Motor neuron (in vitro differentiated cells): ENCODE measurements at places on chromosomes 12 and 14.

GRCh38 chr14:72501439-72501838, 392.5 kb downstream of the DPF3 start:
- ATAC-seq: no peak

GRCh38 chr12:21773263-21773741, 1.2 kb downstream of the KCNJ8 start:
- ATAC-seq: no peak

- no peak for ATAC-seq
Observed at GRCh38 chr12:123923038-123923437, 49.6 kb downstream of the CCDC92 start.

DNA sequence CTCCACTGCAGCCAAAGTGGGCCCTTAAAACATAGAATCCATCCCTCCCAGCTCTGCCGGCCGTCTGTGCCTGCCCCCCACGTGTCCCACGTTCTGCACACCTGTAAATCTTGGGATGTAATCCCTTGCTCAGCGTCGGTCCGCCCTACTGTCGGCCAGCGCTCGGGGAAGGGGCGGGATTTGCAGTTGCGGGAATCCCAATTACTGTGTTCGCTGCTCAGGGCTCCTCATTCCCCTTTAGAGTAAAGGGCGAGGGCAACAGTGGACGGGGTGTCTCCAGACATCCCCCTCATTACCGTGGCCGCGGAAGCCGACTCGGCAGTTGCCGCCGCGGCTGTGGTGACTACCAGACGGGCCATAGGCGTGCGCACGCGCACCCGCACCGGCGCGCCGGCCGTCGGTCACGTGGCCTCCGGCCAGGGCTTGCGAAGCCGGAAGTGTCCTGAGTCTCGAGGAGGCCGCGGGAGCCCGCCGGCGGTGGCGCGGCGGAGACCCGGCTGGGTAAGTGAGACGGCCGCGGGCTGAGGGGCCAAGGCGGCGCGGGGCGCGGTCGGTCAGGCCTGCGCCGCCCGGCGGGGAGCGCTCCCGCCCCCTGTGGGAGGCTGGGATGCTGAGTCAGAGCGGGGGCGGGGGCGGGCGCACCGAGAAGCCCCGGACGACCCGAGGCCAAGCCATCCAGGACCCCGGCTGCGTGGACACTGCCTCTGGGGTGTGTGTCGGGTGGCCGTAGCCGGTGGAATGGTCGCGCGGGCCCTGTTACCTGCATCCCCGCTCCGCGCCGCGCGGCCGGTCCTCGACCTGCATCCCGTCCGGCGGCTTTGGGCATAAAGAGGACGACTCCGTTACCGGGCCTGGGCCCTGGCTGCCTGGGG, at the start of gene TBK1:
TBK1 (plus strand) TSS at position 434 of the 872 bp plus-strand sequence. CDS start 3,751 bp downstream, outside the sequence.
- peak; percentile 95 for ATAC-seq

DNA sequence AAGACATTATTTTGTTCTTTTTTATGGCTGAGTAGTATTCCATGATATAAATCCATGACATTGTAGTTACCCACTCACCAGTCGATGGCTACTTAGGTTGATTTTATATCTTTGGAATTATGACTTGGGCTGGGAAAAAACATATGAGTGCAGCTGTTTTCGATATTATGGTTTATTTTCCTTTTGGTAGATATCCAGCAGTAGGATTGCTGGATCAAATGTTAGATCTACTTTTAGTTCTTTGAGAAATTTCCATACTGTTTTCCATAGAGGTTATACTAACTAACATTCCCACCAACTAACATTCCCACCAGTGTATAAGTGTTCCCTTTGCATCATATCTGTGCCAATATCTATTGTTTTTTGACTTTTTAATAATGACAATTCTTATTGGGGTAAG, 29.9 kb upstream of the PTPRR start:
- no peak for ATAC-seq
